Activated CD4-positive, alpha-beta T cell treated with anti-CD3 and anti-CD28 coated beads, Interleukin-2, Interleukin-4, amounts not matched to agents 100 ng/mL and 50 ng/mL, durations not matched to agents 16 hours and 8 hours (primary cell): ENCODE measurements at places on chromosomes 2 and 18.
A peak's percentile ranks its signal among the peaks of the same experiment; 100 is the strongest.

- peak; percentile 7 for DNase-seq
Observed at GRCh38 chr2:64591188-64591587, 62.5 kb downstream of the SERTAD2 start.

DNA sequence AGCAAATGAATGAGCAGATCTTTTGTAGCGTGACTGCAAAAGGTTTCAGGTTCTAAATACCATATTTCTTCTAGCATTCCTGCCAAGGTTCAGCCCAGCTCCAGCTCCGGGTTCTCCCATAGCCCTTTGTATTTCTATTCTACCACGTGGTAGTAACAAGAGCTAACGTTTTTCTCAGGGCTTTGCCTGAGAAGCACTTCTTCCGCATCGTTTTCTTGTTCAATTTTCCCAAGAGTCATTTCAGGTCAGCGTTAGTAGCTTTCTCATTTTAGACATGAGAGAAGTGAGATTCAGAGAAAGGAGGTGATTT, 120.1 kb upstream of the MYCN start:
- DNase-seq = no peak

GRCh38 chr2:234939576-234939975, 12.2 kb upstream of the SH3BP4 start:
- no peak for DNase-seq

GRCh38 chr2:177545143-177545542, 152.6 kb downstream of the AGPS start:
- no peak for DNase-seq

GRCh38 chr18:55732227-55733106, 144.5 kb upstream of the TCF4 start:
- no peak for DNase-seq

GRCh38 chr18:37322492-37323035, 243.0 kb downstream of the CELF4 start:
- peak; percentile 34 for DNase-seq

DNA sequence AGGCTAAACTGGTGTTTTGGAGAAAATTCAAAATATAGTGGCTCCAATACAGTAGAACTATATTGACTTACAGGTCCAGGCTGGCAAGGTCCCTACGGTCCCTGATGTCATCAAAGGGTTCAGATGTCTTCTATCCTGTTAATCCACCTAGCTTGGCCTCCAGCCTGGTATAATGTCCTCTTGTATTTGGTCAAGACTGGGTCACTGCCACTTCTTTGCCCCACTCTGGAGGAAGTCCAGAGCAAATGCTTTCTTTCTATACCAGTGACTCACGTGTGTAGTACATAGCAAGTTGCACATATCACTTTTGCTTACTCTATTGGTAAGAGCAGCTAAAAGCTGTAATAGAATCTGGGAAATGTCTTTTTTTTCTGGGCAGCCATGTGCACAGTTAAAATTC, 80.8 kb downstream of the LCLAT1 start:
- DNase-seq = no peak

DNA sequence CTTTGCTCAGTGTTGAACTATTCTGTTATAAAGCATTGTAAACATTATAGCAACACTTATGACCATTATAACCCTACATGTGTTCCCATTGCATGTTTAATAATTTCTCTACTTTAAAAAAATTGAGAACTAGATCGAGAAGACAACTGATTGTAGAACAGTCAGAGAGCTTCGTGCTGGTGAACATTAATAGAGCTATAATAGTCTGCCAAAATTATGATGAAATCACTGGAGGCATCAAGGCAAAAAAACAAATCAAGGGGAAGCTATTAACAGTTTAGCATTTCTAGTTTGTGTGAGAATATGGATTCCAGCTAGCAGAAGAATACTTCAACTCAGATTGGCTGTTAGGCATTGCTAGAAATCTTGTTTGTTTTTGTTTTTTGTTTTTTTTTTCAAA, 284.2 kb downstream of the CAMKMT start:
- no peak for DNase-seq

DNA sequence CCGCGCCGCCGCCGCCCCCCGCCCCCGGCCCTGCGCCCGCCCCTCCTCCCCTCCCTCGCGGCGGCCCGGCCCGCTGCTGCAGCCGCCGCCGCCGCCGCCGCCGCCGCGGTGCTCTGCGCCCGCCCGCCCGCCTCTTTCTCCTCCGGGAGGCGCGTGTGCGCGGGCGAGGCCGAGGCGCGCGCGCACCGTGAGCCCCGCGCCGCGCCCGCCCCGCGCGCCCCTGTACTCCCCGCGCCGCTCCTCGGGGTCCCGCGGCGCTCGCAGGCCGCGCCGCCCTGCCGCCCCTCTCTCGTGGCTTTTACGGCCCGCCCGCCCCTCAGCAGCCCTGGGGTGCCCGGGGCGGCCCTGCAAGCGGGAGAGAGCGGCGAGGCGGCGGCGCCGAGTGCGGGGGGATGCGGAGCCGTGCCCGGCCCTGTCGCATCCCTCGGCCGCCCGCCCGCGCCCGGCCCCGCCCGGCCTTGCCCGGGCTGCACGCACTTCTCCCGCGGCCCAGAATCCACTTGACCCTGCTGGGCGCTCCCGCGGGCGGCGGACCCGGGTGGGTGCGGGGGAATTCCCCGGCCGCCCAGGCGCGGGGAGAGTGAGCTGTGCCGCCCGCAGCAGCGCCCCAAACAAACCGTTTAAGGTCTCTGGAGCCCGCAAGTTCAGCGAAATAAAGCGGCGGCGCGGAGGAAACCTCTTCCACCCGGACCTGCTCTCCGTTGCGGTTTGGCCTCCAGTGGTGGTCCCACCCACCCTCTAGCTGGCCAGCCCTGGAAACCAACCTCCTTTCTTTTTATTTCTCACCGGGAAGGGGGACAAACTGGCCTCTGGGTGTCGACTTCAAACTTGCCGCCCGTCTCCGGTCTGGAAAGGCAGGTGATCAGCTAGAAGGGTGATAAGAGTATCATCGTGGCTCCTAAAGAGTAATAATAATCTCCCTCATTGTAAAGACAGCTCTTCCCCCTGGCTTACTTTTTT, 37.4 kb downstream of the AFF3 start:
- no peak for DNase-seq

- DNase-seq = no peak
Observed at GRCh38 chr18:65091744-65092329, 659.0 kb upstream of the CDH7 start.

DNA sequence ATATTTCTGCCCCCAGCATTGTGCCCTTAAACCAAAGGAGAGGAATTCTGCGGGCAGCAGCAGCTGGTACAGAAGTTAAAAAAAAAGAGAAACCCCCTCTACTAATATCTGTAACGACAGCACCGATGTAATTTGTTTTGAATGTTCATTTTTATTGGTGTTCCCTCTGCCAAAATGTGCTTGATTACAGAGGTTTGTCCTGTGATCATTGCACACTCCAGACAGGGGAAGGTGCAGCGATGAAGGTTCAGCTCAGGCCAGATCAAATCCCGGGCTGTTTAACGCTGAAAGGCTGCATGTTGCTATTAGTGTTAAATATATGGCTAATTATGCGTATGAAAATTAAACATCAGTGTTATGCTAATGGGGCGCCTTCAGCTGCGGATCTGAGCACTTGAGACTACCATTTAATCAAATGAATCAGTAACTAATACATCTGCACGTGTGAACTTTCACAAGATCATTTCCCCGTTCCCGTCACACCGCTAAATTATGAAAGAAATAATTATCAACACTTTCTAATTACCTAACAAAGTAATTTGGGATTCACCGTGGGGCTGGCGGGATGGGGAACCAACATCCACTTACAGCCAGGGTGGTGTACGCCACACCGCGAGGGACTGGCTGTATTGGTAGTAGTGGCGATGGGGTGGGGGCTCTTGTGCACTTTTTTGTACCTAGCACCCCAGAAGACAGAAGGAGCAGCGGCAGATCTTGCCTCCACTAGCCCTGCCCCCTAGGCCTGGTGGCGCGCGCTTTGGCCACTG, 1.5 kb upstream of the DLX1 start:
- no peak for DNase-seq

GRCh38 chr2:236577481-236578410, 8.1 kb downstream of the ACKR3 start:
- no peak for DNase-seq

DNA sequence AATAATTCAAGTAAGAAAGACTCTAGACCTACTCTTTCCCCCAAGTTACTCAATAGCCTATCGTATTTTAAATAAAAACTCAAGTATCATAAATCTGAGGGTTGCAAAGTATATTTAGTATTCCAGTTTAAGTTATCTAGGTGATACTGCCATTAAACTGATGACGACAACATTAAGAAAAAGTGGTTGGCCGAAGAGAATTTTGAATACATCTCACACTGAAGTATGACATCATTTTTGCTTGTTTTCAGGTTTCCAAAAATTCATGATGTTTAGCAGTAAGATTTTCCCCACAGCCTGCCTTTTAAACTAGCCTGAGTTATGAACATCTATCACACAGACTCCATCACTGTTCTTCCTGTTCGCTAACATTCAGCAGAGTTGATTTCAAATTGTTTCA, 102.1 kb upstream of the RAB27B start:
- DNase-seq = no peak

DNA sequence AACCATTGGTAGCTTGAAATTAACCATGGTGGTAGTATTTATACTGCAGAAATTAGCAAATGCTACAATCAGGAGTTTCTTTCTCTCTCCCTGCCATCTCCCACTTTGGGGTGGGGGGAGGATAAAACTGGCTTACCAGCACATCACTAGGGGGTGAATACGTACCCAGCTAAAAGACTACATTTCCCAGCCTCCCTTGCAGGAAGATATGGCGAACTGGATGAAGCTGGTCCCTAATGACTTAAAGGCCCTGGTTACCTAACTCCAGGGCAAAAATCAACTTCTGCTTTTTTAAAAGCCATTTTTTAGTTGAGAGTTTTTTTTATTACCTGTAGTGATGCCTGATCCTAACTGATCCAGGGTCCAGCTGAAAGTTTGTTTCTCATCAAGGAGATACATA, 70.3 kb upstream of the RAB12 start:
- no peak for DNase-seq

GRCh38 chr2:55137024-55137958, 87.0 kb upstream of the RTN4 start:
- no peak for DNase-seq

DNA sequence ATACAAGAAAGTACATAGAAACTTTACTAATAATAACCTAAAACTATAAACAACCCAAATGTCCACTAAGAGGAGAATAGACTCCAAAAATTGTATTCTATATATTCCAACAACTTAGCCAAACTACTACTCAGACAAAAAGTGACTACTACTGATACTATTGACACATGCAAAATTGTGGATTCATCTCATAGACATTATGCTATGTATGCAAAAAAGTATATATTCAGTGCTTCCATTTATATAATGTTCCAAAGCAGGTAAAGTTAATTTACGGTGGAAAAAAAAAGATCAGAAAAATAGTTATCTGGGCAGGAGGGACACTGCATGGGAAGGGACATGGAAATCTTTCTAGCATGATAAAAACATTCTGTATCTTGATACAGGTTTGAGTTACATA, 62.0 kb upstream of the SRD5A2 start:
- no peak for DNase-seq

GRCh38 chr2:161386228-161386824, 29.8 kb upstream of the TBR1 start:
- no peak for DNase-seq

GRCh38 chr2:15795426-15795825, 144.9 kb upstream of the MYCN start:
- DNase-seq = no peak

- no peak for DNase-seq
Observed at GRCh38 chr2:25894135-25894830, 16.0 kb upstream of the ASXL2 start.

GRCh38 chr18:4394700-4395099, 60.4 kb downstream of the DLGAP1 start:
- no peak for DNase-seq

- DNase-seq = no peak
Observed at GRCh38 chr2:513981-514706, 163.1 kb downstream of the TMEM18 start.

- DNase-seq = no peak
Observed at GRCh38 chr18:36047521-36047920, 19.8 kb downstream of the RPRD1A start.

GRCh38 chr2:37366773-37367172, 22.3 kb downstream of the QPCT start:
- no peak for DNase-seq

DNA sequence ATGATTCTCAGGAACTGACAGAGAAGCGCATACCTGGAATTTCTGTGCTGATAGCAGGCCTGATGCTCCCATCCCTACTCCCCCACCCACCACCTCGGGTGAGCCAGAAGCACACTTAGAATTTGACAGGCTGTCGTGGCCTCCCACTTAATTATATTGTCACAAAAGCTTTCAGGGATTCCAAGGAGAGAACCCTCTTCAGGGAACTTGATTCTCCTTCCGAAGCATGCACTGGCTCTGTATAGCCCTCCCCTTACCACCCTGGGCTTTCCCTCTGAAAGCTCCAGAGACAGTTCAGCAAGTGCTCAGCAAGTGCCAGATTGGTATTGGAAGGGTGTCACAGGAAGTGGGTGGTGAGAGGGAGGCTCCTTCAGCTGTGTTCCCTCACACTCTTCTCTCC, 252.5 kb upstream of the SIX2 start:
- DNase-seq = no peak

GRCh38 chr2:100161945-100162620, 19.7 kb upstream of the AFF3 start:
- DNase-seq = no peak

GRCh38 chr18:11752116-11752911, 63.2 kb downstream of the GNAL start:
- DNase-seq = peak; percentile 25

DNA sequence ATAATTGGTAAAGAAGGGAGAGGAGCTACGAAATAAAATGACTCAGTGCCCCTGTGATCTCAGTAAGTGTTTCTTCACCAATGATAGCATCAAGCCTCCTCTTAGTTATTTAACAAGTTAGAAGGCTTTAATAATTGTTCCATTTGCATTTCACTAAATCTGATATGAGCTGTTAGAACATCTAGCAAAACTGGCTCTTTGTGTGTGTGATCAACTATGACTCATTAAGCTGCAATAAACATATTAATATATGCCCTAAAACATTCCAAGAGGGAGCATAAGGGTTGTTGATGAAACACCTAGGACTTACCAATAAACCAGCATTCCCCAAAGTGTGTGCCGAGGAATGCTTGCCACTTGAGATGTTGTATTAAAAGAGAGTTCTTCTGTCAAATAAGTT, 115.2 kb downstream of the OSBPL6 start:
- DNase-seq = no peak

- no peak for DNase-seq
Observed at GRCh38 chr2:233803292-233803911, 25.3 kb downstream of the MROH2A start.

DNA sequence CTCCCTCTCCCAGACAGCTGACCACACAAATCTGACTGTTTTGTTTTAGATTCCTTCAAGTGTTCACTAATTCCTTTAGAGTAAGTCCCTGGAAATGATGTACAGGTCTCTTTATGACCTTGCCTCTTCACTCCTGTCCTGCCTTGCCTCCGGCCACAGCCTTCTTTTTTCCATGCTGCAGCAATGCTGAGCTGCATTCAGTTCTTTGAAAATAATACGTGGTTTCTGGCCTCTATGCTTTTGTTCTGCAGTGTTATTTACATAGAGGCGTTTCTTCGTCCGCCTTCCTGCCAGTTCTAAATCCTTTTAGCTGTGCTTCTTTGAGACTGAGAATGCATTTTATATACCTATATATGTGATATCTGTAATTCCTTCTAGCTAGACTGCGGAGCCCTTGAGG, 87.2 kb downstream of the PPP1R1C start:
- DNase-seq = no peak
